ENCODE measurements at places on chromosomes 11 and 22.

DNA sequence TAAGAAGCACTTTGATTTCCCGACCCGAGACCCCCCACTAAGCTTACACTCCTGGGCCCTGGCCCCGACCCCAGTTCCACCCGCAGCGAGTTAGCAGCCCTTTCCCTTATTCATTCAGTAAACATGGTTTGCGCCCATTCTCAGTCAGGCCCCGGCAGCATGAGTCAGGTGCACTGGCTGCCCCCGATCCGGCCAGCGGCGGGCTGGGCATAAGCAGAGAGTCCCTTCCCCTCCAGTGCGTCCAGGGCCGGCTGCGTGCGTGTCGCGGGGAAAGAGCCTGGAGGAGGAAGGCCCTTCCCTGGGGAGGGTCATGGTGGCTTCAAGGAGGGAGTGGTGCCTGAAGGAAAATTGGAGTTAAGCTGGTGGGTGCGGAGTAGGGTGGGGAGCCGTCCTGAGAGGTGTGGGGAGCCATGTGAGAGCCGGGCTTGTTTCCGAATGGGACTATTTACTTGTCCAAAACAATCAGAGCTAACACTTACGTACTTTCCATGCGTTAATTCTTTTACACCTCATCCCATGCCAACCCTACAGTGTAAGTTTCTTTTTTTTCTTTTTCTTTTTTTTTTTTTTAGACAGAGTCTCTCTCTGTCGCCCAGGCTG lies 657 bp downstream of the IGHMBP2 start:
- peak; percentile 21 for DNase-seq

GRCh38 chr11:1825785-1826451 lies 8.9 kb upstream of the SYT8 start:
- DNase-seq, result no peak

- DNase-seq, result peak; percentile 74
These were observed 226.7 kb upstream of the NARS2 start for GRCh38 chr11:78801161-78801884.

GRCh38 chr11:125305345-125305744 lies 140.8 kb downstream of the PKNOX2 start:
- no peak for DNase-seq

GRCh38 chr22:44380756-44381486 lies 68.2 kb upstream of the SHISAL1 start:
- DNase-seq, result no peak

DNA sequence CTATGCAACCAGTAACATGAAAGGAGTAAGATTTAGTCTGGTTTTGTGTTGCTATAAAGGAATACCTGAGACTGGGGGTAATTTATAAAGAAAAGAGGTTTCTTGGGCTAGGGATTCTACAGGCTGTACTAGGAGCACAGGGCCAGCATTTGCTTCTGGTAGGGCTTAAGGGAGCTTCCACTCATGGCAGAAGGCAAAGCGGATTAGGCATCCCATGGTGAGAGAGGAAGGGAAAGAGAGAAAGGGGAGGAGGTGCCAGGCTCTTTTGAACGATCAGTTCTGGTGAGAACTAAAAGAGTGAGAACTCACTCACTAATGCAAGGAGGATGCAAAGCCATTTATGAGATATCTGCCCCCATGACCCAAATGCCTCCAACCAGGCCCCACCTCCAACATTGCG lies 283.2 kb downstream of the OPCML start:
- DNase-seq, result no peak

DNA sequence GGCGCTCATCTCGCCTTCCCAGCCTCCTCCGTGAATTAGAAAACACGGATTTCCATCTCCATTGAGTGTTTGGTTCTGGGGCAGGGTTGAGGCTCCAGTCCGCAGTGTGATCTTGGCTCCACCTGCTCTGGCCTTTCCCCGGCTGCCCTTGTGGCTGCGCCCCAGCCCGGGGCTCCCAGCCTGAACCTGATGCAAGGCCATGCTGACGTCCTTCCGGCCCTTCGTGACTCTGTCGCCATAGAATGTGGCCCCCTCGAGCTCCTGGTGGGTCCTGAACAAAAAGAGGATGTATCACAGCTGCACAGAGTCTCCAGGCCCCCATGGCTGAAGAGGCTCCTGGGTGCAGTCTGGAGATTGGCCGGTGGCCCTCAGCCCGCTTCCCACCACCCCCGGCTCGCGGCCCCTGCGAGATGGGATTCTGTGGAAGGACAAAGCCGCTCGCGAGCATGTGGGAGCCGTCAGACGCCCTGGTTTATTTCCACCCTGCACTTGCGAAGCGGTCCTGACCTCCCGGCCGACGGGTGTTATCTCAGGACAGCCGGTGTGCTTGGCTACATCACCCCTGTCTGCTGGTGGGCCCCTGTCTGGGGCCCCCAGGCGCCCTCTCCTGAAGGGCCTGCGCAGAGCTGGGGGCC lies 1214.0 kb downstream of the BRD1 start:
- no peak for DNase-seq

DNA sequence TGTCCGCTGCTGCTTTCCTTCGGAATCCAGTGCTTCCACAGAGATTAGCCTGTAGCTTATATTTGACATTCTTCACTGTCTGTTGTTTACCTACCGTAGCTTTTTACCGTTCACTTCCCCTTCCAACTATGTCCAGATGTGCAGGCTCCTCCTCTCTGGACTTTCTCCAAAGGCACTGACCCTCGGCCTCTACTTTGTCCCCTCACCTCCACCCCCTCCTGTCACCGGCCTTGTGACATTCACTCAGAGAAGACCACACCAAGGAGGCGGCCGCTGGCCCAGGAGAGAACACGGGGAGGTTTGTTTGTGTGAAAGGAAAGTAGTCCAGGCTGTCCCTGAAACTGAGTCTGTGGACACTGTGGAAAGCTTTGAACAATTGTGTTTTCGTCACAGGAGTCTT lies 15.4 kb upstream of the ST14 start:
- no peak for DNase-seq

DNA sequence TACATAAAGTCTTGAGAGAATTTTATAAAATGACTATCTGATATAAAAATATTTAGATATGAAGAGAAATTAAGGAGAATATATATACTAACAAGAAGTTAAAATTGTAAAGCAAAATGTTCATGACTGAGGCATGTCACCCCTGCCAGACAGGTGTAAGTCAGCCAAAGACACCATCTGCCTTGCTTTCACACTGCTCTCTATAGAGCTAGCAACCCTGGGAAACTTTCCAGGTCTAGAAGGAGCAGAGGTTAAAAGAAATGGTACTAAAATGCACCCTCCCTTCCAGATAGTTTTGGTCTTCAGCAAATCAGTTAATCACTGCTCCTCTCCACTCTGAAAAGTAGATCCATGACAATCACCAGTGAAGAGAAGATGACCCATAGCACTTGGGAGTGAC lies 16.5 kb downstream of the PPP2R1B start:
- no peak for DNase-seq

DNA sequence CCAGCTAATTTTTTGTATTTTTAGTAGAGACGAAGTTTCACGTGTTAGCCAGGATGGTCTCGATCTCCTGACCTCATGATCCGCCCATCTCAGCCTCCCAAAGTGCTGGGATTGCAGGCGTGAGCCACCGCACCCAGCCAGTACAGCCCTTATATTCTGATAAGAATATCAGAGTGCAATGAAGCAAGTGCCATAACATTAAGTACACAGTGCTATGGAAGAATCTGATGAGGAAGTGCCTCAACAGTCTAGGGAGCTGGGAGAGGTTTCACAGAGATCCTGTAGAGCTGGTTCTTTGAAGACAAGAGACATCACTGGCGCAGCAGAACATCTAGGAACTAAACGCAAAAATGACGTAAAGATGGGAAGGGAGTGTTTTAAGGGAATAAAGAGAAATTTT lies 2.1 kb downstream of the RTCB start:
- DNase-seq, result no peak

- no peak for DNase-seq
These were observed 2.6 kb upstream of the MCM5 start for GRCh38 chr22:35397095-35397904.

GRCh38 chr22:46515208-46516111 lies 22.0 kb downstream of the CELSR1 start:
- DNase-seq, result no peak

GRCh38 chr22:24162436-24162835 lies 18.9 kb upstream of the SUSD2 start:
- DNase-seq, result no peak

GRCh38 chr11:91969486-91969885 lies 255.1 kb upstream of the FAT3 start:
- DNase-seq, result no peak

DNA sequence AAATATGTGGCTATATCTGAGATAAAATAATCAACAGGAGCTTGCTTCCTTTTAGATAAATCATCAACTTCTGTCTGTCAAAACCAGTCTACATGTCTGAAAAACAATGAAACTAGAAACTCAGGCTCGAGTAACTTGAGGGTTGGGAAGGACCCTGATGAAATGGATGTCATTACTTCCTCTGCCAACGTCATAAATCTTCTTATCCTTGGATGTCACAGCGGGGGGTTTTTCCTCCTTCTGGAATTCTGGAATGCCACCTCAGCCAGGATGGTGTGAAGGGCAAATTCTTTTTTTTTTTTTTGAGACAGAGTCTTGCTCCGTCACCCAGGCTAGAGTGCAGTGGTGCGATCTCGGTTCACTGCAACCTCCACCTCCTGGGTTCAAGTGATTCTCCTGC lies 13.4 kb downstream of the LGR4 start:
- no peak for DNase-seq

DNA sequence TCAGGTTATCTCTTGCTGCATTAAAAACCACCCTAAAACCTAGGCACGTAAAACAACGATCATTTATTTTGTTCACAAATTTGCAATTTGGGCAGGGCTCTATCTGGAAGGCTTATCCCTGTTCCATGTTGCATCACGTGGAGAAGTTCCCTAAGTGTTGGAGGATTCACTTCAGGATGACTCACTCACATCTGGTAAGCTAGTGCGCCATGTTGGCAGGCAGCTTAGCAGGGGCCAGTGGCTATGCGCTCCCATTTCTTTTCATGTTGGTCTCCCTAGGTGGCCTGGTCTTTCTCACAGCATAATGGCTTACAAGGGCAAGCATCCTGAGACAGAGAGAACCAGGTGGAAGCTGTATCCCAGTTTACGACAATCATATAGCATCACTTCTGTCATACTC lies 226.8 kb downstream of the BLID start:
- no peak for DNase-seq

DNA sequence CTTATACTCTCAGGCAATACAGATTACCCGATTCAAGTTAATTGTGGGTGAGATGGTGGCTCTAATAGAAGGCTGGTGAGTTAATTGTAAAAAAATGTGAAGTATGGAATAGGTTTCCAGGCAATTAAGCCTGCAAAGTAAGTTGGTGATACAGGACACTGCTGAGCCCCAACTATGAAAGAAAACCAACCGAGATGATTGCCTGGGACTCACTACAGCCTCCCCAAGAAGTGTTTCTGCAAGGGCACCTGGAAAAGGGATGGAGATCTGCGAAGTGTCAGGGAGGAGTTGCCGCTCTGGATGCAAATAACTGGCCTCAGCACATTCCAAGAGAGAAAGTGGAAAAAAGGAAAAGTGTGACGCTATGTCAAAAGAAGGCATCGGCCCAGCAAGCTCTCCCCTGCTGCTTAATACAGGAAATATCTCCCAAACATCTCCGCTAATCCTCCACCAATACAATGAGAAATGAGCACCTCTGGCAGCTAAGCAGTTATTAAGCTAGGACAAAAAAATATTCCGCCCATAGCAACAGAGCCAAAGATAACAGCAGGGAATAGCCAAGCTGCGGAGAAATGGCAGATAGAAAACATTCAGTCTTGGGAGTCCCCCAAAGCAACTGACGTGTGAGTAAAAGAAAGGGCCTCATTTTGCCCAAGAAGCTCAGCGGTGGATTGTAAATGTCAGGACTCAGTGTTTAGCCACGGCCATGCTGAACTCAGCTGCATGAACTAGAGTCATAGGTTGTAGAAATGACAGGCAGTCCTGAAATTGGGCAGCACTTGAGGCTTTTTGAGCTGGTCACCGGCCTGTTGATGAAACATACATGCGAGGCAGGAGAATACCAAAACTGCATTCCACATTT lies 133.7 kb downstream of the SNX19 start:
- DNase-seq, result no peak

All from tibial nerve (tissue), 4 donors.